RWPE2 (cell line): ENCODE measurements at places on chromosomes 7 and 10.

DNA sequence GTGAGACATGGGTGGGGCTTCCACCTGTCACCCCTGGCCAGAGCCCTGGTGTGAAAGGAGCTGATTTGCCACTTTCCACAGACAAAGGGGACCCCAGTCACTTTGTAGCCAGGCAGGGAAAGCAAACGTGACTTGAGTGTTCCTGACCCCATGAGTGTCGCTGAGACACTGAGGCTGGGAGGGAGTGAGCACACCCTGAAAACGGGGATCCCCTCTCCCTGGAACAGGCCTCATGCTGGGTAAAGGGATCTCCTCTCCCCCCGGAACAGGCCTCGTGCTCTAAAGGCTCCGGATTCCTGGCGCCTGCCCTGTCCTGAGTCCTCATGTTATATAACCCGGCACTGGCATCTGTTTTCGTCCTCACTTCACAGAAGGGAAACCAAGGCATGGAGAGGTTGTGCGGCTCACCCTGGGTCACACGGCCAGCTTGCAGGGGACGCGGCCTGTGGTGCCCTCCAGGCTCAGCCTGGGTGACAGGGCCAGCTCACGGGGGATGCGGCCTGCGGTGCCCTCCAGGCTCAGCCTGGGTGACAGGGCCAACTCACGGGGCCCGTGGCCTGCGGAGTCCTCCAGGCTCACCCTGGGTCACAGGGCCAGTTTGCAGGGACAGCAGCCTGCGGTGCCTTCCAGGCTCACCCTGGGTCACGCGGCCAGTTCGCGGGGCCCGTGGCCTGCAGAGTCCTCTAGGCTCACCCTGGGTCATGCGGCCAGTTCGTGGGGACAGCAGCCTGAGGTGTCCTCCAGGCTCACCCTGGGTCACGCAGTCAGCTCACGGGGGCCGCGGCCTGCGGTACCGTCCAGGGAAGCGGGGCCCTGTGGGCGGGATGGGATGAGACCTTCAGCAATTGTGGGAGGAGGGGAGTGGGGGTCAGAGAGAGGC is 104.7 kb downstream of the PDGFA start:
- DNase-seq, result peak; percentile 46

GRCh38 chr10:129416956-129417765 is 49.9 kb upstream of the MGMT start:
- DNase-seq, result no peak

- DNase-seq, result no peak
Measured at GRCh38 chr7:42934291-42934690, 2.1 kb downstream of the MRPL32 start.

GRCh38 chr10:90204956-90205314 is 503.5 kb downstream of the KIF20B start:
- no peak for DNase-seq

DNA sequence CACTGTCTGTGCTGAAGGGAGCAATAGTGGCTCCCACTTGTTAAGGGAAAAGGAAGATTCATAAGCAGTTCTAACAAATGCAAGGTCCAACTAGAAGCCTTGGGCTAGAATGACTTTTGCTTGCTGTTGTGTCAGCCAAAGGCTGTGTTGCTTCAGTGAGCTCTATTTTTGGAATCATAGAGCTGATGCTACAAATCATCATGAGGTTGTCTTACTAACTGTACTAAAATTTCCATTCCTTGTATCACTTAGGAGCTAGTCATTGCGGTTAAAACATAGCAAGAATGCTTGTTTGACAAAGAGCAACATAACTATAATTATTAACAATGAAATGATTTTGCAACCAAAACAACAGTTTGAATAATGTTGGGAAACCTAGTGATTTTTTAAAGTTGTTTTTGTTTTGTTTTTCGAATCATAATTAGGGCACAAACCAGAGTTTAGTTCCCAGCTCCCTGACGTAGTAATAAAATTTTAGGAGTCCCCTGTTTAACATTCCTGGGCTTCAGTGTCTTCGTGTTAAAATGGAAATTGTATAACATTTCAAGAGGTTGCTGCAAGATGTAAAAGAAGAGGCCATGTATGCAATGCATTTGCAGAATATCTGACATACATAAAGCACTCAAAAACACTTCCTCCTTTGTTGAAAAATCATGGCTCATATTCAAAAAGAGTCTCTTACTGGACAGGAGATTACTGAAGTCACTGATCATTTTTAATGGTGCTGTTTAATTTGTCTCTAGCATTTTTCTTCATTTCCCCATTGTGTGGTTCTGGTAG is 183.4 kb downstream of the MACC1 start:
- DNase-seq, result no peak

- no peak for DNase-seq
Measured at GRCh38 chr7:157429680-157430224, 92.9 kb downstream of the DNAJB6 start.

DNA sequence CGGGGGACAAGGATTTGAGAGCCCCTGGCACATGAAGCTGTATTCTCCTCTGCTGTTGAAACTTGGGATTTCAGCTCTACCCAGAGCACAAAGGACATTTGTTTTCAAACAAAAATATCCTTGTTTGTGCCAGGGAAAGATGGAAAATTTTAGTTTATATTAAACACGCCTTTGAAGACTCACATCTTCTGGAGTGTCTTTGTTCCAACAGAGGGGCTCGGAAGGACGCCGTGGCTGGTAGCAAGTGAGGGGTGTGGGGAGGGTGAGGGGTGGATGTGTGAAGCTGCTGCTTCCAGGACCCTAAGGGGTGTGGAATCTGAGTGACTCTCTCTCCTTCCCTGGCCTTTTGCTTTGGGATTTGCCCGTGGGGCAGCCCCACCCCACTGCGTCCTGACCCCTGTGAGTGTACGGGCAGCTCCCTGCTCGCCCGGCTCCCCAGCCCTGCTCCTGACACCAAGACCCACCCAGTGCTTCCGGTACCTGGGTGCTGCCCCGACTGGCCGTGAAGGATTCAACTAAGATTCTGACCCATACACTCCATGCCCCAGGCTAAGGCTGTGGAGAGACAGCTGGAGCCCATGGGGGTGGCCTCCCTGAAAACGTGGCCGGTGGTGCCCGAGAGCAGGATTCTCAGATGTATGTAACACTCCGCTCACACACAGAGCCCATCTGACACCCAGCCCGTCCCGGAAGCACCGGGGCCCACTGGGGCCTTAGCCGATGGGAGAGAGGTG is 59.6 kb downstream of the ZRANB1 start:
- no peak for DNase-seq

DNA sequence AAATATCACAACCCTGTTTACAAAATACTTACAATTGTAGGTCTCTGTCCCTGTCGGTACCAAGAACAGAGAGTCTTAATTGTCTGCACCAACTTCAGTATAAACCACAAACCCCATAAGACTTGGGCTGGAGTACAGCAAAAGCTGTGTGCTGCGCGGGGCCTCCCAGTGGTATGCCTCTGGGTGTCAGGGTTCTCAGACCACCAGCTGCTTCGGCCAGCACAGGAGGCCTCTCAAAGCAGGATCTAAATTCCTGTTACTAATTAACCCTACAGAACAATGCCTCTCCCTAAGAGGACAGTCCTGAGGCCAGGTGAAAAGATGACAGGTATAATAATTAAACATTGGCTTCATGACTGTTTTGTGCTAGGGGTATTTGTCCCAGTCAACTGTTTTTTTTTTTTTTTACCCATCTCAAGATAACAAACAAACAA is 957 bp upstream of the SVIL start:
- DNase-seq, result no peak

- no peak for DNase-seq
Measured at GRCh38 chr7:40595832-40596231, 461.0 kb downstream of the SUGCT start.

DNA sequence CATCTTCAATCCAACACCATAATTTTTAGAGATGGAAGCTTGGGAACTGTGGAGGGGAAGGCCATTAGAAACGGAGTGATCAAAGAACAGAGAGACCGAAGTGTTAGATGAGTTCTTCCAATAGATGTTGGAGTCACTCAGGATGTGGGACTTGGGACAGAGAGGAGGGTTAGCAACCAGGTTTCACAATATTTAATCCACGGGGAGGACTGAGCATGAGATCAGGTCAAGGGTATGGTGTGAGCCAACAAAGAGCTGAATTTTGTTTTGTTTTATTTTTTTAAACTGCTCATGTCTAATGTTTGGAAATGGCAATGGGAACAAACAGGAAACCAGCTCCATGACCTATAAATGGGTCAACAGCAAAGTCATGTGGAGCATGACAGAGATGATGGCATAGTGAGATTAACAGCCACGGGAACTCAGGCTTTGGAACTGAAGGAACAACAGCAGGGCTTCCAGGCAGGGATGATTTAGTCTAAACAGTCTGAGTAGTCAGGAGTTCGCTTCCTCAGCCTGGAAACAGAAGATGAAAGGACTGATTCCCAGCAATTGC is 38.9 kb upstream of the AMPH start:
- DNase-seq, result no peak

GRCh38 chr7:150898475-150899011 is 46.2 kb downstream of the AOC1 start:
- no peak for DNase-seq

DNA sequence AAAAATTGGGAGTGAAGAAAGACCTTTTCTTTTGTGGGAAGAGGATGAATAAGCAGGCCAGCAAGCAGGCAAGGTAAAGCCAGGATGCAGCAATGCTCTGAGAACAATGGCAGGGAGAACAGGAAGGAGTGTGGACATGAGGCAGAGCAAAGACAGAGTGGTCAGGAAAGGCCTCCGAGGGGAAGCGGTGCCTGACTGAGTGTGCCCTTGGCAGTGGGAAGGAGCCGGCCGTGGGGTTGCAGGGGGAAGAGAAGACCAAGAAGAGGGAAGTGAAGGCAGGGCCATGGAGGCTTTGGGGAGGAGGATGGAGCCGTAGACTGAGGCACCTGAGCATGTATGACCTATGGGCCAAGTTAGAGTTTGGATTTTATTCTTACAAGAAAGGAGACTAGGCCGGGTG is 21.9 kb upstream of the ZNF212 start:
- DNase-seq, result no peak

GRCh38 chr10:110893559-110894179 is 21.9 kb downstream of the PDCD4 start:
- no peak for DNase-seq

- no peak for DNase-seq
Measured at GRCh38 chr7:130022623-130023175, 28.5 kb downstream of the ZC3HC1 start.

DNA sequence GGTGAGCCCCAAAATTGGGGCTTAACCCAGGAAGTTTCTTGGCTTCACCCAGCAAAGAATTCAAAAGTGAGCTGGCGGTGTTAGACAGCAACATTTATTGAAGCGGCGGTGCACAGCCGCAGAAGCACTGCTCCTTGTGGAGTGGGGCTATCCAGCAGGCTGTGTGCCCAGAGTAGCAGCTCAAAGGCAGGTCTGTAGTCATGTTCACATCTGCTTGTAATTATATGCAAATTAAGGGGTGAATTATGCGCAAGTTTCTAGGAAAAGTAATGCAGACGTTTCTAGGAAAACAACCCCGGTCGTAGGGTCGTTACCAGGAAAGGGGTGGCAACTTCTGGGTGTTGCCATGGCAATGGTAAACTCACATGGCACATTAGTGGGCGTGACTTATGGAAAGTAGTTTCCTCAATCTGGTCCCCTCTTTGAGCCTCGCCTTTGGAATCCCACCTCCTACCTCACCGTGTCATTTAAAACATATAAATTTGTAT is 13.7 kb upstream of the KBTBD2 start:
- DNase-seq, result no peak

- DNase-seq, result no peak
Measured at GRCh38 chr7:51593628-51594027, 277.0 kb upstream of the COBL start.

- DNase-seq, result peak; percentile 52
Measured at GRCh38 chr10:5692461-5693358, 8.1 kb downstream of the TASOR2 start.

GRCh38 chr10:128936392-128936791 is 530.6 kb upstream of the MGMT start:
- DNase-seq, result no peak

GRCh38 chr10:93596539-93596938 is 4.5 kb downstream of the RBP4 start:
- no peak for DNase-seq

DNA sequence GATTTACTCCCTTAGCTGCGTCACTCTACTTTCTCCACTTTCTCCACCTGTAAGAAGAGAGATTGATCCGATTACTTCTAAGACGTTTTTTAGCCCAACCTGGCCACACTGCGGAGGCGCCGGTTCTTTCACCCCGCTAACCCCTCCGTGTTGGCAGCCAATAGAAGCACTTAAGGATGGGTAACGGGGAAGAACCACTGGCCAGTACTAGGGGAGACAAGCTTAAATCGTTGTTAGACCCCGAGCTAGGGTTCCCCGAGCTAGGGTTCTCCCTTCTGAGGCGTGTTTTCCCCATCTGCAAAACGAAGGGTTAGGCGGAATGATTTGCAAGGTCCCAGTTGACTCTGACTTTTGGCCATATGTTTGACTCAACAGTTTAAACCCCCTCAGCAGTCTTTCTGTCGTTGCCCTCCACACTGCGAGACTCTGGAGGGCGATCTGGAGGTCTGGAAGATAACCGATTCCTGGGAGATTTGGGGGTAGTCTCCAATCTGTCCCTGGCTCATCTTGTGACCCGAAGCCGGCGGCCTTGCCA is 644 bp downstream of the UMAD1 start:
- DNase-seq, result no peak

DNA sequence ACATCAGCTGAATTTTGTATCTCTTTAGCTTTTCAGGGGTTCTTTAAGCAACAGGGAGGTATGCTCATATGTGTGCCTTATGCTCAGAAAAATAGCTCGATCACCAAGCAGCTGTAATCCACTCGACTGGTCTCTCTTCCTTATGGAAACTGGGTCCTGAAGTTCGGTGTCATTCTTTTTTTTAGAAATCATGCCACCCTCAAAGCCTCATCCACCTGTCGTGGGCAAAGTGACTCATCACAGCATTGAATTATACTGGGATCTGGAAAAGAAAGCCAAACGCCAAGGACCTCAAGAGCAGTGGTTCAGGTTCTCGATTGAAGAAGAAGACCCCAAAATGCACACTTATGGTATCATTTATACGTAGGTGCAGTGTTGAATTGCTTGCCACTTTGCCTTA is 83.6 kb downstream of the FANK1 start:
- no peak for DNase-seq

DNA sequence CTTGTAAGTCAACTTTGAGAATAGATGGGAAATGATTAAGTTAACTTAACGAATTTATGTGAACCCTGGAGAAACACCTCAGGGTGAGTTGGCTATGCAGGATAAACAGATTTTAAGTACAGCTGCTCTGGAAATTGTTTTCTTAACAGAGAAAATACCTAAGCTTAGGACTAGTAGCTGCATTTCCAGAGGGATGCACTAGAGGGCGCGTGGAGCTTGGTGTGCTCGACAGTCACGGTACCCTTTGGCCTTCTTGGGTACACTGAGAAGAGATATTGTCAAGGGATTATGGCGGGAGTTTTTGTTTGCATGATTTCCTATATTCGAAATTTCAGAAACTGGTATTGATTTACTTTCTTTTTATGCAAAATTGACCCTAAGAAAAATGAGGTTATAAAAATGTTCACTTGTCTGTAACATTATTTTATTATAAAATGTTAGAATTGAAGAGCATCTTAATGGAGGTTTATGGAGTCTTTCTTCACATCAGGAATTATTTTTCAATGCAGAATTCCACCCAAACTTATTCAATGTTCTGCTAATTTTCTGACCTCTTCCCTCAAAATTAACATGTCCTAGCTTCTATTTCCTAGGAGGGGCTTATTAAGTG is 58.4 kb upstream of the MYO3A start:
- DNase-seq, result no peak
